ENCODE measurements at places on chromosomes 4 and X. TPM values are rescaled to one million over a fixed set of nuclear protein-coding genes. Genes with fewer than 3 reads are reported as not detected.

The USP9X gene
- total RNA-seq, result 174 TPM

The FSTL5 gene
- 0.07 TPM for total RNA-seq

The ZNF41 gene
- total RNA-seq, result 10.6 TPM

The RRH gene
- 0.22 TPM for total RNA-seq

The KCND1 gene
- total RNA-seq, result 0.36 TPM

The KIAA1210 gene
- total RNA-seq, result not detected

The SLC10A6 gene
- 0.40 TPM for total RNA-seq

The COL4A5 gene
- 9.3 TPM for total RNA-seq

The UCHL1 gene
- 768 TPM for total RNA-seq

The ADGRG2 gene
- total RNA-seq, result not detected

The HAUS3 gene
- 21.5 TPM for total RNA-seq

The SEC24D gene
- 110 TPM for total RNA-seq
